ENCODE measurements at places on chromosomes 7 and 10.

- no peak for DNase-seq
- H3K4me3 ChIP-seq: no peak overlapping the region
- no peaks in the 10 kb centered on the region for H3K36me3 ChIP-seq
- no peaks in the 10 kb centered on the region for H3K27me3 ChIP-seq
- H3K27ac ChIP-seq: no peak overlapping the region
Observed at GRCh38 chr10:79443338-79444198, 1.9 kb downstream of the ZCCHC24 start.

DNA sequence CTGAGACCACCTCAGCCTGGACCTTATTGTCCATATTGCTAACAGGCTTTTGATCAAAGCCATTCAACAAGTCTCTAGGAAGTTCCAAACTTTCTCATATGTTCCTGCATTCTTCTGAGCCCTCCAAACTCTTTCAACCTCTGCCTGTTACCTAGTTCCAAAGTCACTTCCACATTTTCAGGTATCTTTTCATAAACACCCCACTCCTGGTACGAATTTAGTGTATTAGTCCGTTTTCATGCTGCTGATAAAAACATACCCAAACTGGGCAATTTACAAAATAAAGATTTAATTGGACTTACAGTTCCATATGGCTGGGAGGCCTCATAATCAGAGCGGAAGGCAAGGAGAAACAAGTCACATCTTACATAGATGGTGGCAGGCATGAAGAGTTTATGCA lies 836.8 kb downstream of the SORCS1 start:
- no peaks in the 10 kb centered on the region for H3K27me3 ChIP-seq
- no peak for DNase-seq
- H3K4me3 ChIP-seq: no peak overlapping the region
- no peaks in the 10 kb centered on the region for H3K36me3 ChIP-seq

GRCh38 chr7:124071843-124072242 lies 39.0 kb upstream of the TMEM229A start:
- H3K27me3 ChIP-seq: no peaks in the 10 kb centered on the region
- no peaks in the 10 kb centered on the region for H3K36me3 ChIP-seq
- no peak for DNase-seq
- no peak overlapping the region for H3K4me3 ChIP-seq
- no peaks in the 10 kb centered on the region for H3K4me1 ChIP-seq
- no peak overlapping the region for H3K27ac ChIP-seq

DNA sequence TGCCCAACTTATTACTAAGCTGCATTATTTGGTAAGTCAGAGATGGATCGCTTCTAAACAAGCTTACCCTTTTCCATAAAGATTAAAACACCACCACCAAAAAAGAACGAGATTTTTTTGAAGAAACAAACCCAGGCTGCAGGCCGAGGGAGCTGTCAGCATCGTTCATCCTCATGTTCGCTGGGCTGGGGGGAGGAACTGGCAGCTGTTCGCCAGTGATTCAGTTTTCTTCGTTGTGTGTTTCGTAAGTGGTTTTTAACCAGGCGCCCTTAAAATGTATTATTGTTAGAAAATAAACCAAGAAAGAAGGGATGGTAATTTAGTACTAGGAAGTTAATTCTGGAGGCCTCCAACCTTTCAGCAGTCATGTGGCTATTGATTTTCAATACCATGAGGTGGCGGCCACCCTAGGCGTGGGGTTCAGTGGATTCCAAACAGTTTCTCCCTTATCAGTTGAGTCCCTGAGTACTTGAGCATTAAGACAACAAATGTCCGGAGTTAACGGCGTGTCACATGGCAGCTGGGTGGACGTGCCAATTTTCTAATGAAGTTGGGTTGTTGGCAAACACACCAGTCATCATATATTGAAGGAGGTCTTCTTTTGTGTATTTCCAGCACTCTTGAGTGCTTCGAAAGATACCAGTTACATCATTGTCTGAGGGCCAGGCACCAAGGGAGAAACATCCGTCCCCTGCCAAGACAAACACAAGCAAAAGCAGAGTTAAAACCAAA lies 173.2 kb downstream of the EBF3 start:
- no peak for DNase-seq
- H3K27me3 ChIP-seq: no peaks in the 10 kb centered on the region
- H3K36me3 ChIP-seq: no peaks in the 10 kb centered on the region
- no peak overlapping the region for H3K27ac ChIP-seq
- H3K4me3 ChIP-seq: no peak overlapping the region

GRCh38 chr7:41994746-41995110 lies 242.3 kb downstream of the GLI3 start:
- H3K27me3 ChIP-seq: peaks cover 2% of the 10 kb centered on the region
- H3K4me1 ChIP-seq: no peaks in the 10 kb centered on the region

DNA sequence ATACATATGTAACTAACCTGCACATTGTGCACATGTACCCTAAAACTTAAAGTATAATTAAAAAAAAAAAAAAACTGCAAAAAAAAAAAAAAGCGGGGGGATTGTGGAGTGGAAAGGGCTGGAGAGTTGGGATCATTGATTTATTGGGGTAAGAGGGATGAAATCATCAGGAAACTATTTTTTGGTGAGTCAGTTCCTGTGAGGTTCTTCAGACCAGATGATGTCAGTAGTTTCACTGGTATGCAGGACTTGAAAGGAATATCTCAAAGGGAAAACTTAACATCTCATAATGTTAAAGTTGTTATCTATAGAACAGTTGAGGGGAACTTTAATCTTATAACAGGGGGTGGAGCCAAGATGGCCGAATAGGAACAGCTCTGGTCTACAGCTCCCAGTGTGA lies 32.6 kb upstream of the TECTB start:
- no peak overlapping the region for H3K27ac ChIP-seq
- no peaks in the 10 kb centered on the region for H3K27me3 ChIP-seq
- no peak overlapping the region for H3K4me3 ChIP-seq
- DNase-seq: no peak

GRCh38 chr7:469563-469961 lies 50.1 kb downstream of the PDGFA start:
- H3K27ac ChIP-seq: no peak overlapping the region
- no peaks in the 10 kb centered on the region for H3K36me3 ChIP-seq

DNA sequence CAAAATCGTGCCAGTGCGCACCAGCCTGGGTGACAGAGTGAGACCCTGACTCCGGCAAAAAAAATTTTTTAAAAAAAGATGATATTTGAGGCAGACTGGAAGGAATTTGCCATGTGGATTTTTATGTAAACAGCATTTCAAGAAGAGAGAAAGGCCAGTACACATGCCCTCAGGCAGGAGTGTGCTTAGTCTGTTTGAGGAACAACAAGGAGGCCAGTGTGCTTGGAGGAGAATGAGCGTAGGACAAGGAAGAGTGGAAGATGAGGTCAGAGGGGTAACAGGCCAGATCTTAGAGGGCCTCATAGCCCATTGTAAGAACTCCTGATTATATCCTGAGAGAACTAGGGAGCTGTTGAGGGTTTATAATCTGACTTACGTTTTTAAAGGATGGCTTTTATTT lies 17.2 kb upstream of the STRIP2 start:
- H3K27me3 ChIP-seq: no peaks in the 10 kb centered on the region
- no peak overlapping the region for H3K4me3 ChIP-seq
- peaks cover 14% of the 10 kb centered on the region for H3K36me3 ChIP-seq
- no peak for DNase-seq
- H3K4me1 ChIP-seq: no peaks in the 10 kb centered on the region

DNA sequence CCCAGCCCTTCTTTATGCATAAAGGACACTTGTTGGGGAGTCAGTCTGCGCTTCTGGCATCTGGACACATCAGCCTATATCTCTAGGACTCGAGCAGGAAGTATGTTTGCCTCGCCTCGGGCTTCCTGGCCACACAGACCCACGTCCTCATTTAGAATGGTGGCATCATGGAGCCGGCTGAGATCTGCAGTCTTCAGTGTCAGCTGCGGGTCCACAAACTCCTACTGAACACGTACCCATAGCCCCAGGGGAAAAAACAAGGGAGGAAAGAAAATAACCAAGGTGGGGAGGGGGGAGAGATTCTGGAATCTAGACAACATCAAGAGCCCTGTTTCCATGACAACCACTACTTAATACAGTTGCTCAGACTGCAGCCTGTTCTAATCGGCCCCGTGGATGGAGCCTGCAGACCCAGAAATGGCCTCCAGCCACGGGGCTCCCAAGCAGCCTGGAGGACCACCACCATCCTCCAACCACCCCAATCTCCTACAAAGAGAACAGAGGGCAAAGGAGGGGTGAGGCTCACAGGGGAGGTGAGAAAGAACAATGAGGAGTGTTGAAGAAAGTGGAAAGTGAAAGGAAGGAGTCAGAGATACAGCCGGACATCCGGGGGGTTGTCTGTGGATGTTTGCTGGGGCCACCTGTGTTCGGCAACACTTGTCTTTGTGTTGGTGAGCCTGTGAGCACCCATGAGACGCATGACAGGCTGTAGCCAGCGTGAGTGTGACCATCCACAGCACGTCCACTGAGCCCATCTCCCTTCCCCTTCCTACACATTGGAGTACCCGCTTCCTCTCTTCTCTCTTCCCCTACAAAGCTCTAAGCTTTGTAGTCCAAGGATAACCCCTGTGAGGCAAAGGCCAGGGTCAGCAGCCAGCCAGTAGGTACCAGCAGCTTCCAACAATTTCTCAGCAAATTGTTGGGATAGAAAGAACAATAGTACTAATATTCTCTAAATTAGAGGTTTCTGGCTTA lies 141.0 kb downstream of the PLXNA4 start:
- no peak overlapping the region for H3K27ac ChIP-seq
- no peak overlapping the region for H3K4me3 ChIP-seq
- peaks cover 11% of the 10 kb centered on the region for H3K4me1 ChIP-seq
- H3K27me3 ChIP-seq: peaks cover 9% of the 10 kb centered on the region
- peak; percentile 15 for DNase-seq
- H3K36me3 ChIP-seq: no peaks in the 10 kb centered on the region

DNA sequence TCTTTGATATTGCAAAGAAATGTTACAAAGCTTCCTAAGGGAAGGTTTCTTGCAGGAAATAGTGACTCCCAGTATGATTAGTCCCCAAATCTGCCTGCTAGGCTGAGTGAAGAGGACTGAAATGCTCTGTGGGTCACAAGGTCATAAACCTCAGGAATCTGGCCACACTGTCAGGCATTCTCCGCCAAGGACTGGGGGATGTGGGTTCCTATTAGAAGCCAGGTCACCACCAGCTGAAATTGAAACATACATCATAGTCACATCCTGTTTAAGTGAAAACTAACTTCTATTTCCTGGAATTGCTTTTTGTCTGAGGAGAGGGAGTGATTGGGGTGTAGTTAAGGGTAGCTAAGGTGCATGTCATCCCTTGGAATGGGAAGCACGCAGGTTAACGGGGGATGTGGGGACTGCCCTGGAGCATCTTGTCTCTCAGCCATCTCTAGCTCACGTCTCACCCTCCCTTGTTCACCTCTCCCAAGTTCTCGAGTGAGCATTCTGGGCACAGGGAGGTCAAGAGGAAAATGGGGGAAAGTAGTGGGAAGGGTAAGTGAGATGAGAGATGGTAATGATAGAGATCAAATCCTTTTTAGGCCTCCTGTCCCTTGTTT lies 12.0 kb upstream of the GSAP start:
- H3K27me3 ChIP-seq: peaks cover 4% of the 10 kb centered on the region
- H3K36me3 ChIP-seq: no peaks in the 10 kb centered on the region
- DNase-seq: no peak
- no peak overlapping the region for H3K27ac ChIP-seq

DNA sequence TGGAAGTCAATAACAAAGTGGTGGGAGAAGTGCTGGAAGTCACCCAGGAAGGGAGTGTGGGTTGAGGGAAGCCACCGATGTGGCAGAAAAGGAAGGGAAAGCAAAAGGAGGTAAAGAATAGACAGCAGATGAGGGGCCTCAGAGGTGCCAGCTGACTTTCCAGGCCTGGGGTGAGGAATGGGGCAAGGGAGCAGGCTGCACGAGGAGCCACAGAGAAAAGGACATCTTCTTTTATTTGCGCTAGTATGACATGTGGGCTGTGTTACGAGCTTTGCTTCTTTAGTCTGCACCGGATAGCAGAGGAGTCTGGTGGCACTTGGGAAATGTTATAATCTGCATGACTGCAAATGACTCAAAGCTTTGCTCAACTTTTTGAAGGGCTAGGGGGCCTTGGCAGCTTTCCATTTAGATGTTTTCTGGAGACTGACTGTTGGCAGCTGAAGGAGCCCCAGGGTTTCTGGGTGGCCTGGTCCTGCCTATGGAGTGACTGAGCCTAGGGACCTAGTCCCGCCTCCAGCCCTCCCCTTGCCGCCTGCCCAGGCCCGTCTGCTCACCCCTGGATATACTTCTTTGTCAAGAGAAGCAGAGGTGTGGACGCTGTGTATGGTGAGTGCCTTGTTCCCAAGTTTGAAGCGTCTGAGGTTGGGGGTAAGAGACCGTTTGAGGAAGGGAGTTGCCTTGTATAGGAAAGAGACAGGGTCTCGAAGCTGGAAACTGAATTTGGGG lies 5.1 kb downstream of the PRXL2A start:
- H3K4me1 ChIP-seq: peaks cover 27% of the 10 kb centered on the region
- H3K27ac ChIP-seq: peak overlapping the region; percentile 80
- no peaks in the 10 kb centered on the region for H3K36me3 ChIP-seq

DNA sequence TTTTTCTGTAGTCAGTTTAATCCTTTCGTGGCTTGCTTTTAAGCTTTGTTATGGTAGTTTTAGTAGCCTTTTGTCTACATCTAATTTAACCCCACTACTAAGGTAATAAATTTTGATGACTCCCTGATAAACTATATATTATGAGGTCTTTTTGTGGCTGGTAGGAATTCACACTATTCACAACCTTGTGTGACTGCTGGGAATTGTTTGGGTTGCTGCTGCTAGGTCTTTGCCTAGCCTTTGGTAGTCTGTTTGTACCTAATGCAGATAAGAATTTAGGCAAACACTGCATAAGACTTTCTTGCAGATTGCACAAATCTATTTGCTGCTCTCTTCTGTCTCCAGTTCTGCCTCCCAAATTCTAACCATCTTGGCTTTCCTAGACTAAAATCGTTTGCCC lies 58.3 kb downstream of the SHOC2 start:
- H3K4me1 ChIP-seq: no peaks in the 10 kb centered on the region
- no peak for DNase-seq
- H3K4me3 ChIP-seq: no peak overlapping the region
- no peaks in the 10 kb centered on the region for H3K36me3 ChIP-seq
- H3K27ac ChIP-seq: no peak overlapping the region

- H3K27me3 ChIP-seq: no peaks in the 10 kb centered on the region
- no peaks in the 10 kb centered on the region for H3K4me1 ChIP-seq
- DNase-seq: no peak
- H3K36me3 ChIP-seq: no peaks in the 10 kb centered on the region
- no peak overlapping the region for H3K4me3 ChIP-seq
Observed at GRCh38 chr7:81053623-81054022, 134.8 kb upstream of the SEMA3C start.

DNA sequence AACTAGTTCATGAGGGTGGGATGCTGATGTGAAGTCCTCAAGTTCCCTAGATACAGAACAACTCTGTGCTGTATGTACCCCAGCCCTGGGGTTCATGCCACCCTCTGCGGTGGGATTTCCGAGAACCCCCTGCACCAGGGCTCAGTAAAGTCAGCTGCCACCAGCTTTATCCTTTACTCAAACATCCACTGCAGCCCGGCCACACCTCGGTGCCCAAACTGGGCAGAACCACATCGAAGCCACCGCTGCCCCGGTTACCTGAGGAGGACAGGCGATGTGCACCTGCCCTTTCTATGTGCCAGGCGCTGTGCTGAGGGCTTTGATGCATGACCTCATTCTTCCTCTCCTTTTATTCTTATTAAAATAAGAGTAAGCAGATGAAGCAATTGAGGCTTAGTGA lies 9.9 kb upstream of the CALML5 start:
- H3K36me3 ChIP-seq: no peaks in the 10 kb centered on the region
- no peaks in the 10 kb centered on the region for H3K4me1 ChIP-seq
- H3K27me3 ChIP-seq: no peaks in the 10 kb centered on the region
- no peak overlapping the region for H3K27ac ChIP-seq
- H3K4me3 ChIP-seq: no peak overlapping the region
